ENCODE measurements at places on chromosomes 6 and 20.
A peak's percentile ranks its signal among the peaks of the same experiment; 100 is the strongest.

- DNase-seq = no peak
Observed at GRCh38 chr6:54921891-54922290, 75.3 kb downstream of the FAM83B start.

DNA sequence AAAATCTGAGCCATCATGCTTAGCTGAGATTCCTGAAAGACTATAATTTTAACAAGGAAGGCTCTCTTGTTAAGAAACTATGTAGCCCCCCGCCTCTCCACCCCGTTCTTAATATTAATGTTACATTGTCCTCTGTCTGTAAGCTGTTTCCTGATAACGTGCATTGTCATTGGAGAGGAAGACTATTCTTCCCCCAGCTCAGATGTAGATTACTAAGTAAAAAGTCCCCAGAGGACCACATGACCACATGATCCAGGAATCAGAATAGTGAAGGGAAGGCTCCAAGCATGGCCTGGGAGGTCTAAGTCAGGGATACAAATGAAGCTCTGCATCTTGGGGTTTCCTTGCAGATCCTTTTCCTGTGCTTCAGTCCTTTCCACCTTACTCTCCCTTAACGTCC, 106.4 kb downstream of the JARID2 start:
- DNase-seq = no peak

DNA sequence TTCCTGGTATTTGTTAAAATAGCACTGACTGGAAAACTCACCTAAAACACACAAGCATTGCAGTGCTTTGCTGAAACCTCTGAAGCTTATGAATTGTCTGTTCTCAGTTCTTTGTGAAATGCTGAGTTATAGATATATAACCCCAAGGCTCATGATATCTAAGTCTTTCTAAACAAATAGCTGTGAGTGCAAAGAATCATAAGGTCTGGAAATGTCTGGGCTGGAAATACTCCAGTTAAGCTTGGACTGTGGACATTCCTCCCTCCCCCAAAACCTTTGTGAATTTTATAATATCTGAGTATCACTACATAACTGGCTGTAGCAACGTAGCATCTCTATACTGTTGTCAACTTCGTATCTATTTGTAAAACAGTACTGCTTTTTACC, 69.1 kb downstream of the CBLN4 start:
- DNase-seq = no peak

- DNase-seq = peak; percentile 42
Observed at GRCh38 chr6:31558631-31559500, 11.5 kb downstream of the NFKBIL1 start.

DNA sequence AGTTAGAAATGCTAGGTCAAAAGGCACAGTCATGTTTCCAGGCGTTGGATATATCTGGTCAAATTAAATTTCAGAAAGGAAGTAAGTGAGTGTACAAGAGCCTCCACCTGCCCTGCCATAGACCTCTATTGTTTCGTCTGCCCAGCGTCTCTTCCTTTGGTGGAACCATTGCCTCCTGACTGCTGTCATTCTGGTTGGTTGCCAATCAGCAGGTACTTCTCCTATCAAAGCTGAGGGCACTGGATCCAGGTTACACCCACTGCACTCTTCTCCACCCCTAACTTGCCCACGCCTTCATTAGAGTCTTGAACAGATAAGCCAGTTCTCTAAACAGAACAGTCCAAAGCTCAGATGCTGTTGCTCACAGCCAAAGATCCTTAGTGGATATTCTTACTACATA, 2.6 kb upstream of the WFDC5 start:
- DNase-seq = no peak

- DNase-seq = no peak
Observed at GRCh38 chr6:34630040-34630439, 66.5 kb downstream of the ILRUN start.

GRCh38 chr20:48956052-48956451, 34.5 kb downstream of the ARFGEF2 start:
- DNase-seq = no peak

- no peak for DNase-seq
Observed at GRCh38 chr6:27768556-27768955, 143.6 kb downstream of the OR2B2 start.
